ENCODE measurements at places on chromosomes 11 and 22.
A peak's percentile ranks its signal among the peaks of the same experiment; 100 is the strongest.

GRCh38 chr22:40720538-40721256 is 41.4 kb downstream of the MCHR1 start:
- no peak for DNase-seq

GRCh38 chr11:10109806-10110205 is 184.2 kb downstream of the SBF2 start:
- DNase-seq: no peak

GRCh38 chr11:20731676-20732215 is 62.4 kb downstream of the NELL1 start:
- no peak for DNase-seq

DNA sequence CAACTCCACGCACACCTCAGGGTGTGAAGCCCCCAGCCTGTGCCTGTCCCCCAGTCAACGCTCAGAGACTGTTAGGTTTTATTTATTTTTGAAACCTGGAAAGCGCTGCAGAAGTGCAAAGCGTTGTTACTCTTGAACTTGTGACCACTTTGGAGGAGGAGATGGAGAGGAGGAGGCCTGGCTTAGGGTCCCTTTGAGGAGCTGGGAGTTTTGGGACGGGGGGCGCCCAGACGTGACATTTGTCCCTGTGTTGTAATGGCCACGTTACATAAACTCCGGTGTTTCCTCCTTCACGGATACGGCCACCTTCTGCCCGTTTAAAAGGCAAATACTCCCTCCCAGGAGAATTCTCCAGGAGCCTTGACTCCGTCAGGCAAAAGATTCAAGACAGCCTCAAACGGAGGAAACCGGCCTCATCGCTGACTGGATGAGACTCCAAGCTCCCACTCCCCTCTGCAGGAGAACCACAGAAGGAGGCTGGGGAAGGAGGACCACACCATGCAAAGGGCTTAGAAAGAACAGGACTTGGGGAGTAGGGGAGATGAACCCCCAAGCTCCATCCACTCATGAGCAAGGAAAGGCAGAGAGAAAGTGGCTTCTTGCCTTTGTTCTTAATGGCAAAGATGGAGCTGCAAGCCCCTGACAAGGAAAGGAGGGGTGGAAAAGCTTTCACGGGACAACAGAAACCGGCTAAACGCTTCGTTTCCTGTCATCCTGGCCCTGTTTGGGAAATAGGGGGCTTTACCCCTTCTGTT is 630 bp downstream of the PIK3IP1 start:
- no peak for DNase-seq

- peak; percentile 40 for DNase-seq
Observed at GRCh38 chr11:35083431-35084238, 55.3 kb upstream of the CD44 start.

- DNase-seq: no peak
Observed at GRCh38 chr11:113628912-113629311, 77.2 kb downstream of the TMPRSS5 start.

GRCh38 chr11:96199563-96200025 is 143.4 kb downstream of the MAML2 start:
- no peak for DNase-seq

- DNase-seq: no peak
Observed at GRCh38 chr22:44085743-44086270, 61.7 kb downstream of the PARVB start.

- DNase-seq: no peak
Observed at GRCh38 chr22:43154887-43155536, 3.7 kb downstream of the TSPO start.

DNA sequence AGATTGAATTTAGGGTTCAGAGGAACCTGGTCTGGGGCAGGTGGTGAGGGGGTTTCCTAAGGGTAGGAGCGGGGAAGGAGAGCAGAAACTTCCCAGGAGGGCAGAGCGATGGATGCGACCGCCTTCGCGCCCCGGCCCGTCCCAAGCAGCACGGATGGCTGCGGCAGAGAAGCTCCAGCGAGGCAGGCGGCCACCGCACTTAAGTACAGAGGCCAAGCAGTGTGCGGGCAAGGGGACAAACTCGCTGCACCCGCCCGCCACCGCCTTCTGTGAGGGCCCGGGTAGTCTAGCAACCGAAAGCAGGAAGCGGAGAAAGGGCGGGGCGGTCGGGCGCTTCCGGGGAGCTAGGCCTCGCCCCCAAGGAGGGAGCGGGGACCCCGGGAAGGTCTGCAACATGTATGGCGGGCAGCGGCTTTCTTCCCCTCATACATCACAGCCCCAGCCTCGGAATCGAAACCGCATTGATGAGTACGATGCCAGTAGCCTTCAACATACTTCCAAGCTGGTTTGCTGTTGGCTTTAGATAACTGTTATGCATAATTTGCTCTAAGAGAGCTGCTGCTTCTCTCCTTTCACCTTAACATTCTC is at the start of gene AGBL2:
TSS of gene AGBL2 (minus strand) at position 288 of the 588 bp plus-strand sequence. CDS start 719 bp downstream, outside the sequence.
- peak; percentile 78 for DNase-seq

DNA sequence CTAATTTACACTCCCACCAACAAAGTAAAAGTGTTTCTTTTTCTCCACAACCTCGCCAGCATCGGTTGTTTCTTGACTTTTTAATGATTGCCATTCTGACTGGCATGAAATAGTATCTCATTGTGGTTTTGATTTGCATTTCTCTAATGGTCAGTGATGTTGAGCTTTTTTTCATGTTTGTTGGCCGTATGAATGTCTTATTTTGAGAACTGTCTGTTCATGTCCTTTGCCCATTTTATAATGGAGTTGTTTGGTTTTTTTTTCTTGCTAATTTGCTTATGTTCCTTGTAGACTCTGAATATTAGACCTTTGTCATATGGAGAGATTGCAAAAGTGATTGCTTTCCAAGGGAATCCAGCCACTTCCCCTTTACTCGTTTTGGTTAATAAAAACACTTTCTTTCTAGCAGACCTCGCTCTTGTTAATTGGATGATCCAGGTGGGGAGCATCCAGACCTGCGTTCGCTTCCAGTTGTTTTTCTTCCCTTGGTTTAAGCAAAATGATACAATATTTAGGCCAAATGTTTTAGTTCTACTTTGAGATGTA is 17.1 kb upstream of the APOL4 start:
- DNase-seq: no peak

DNA sequence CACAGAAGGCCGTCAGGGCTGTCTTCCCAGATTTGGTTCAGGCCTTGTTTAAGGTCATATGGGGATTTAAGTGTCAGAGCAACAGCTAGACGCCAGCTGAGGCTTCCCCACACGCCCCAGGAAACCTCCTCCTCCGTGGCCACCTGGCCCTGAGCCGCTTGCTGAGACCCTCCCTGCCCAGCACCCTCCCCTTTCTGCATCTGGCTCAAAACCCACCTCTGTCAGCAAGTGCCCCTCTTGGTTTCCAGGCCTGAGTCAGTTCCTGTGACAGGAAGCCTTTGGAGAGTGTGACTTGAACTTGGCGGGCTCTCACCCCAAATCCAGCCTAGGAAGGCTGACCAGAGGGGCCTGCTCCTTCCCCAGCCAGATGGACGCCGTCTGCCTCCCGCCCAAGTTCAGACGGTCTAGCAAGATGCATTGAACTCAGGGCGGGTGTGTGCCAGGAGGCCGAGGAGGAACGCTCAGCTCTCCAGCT is 561 bp downstream of the FXYD2 start:
- no peak for DNase-seq

DNA sequence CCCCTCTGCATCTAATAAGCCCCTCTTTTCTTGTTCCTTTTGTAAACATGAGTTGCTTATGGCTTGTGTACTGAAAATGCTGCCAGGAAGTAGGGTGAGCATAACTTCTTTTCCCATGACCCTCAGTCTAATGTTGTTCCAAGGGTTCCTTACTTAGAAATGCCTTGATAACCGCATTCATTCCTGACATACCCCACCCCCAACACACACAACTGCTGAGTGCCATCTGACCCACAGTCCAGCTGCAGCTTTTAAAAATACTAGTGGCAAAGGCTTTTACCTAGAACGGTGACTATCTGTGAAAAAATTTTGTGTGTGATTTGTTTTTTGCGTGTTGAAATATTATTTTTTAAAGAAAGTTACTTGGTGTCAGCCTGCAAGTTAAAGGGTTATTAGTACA is 52.6 kb downstream of the ARHGAP42 start:
- DNase-seq: no peak

GRCh38 chr11:131815590-131815989 is 445.2 kb downstream of the NTM start:
- no peak for DNase-seq

Data from T-helper 2 cell (primary cell).